Sigmoid colon (tissue), 7 donors: ENCODE measurements at places on chromosomes 5 and 9. TPM values are rescaled to one million over a fixed set of nuclear protein-coding genes. Genes with fewer than 3 reads are reported as not detected.

DNA sequence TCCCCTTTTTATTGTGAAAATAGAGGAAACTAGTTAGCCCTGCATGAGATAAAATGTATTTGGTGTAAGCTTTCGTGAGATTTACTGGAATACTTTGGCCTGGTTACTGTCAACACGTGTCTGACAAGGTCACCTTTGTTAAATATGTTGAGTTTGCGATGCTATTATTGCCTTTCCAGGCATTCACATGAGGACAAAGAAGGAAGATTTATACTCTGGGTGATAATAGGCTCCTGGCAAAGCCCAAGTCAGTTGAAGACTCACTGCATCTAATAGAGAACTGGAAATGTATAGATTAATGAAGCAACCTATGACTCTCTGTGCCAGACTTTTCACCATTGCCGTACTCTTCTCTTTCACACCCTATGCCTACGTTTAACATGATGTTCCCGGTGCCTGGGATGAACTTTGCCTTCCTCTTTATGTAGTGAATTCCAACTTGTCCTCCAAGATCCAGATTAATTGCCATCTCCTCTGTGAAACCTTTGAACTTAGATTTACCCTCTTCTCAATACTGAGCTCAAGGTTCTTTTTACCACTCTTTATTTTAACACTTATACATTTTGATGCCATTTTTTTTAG is 33.9 kb downstream of the ITGA2 start:
- H3K27me3 ChIP-seq: no peaks in the 10 kb centered on the region
- no peak overlapping the region for H3K27ac ChIP-seq
- no peaks in the 10 kb centered on the region for H3K36me3 ChIP-seq
- no peaks in the 10 kb centered on the region for H3K4me1 ChIP-seq
- DNase-seq: no peak

FBP2 gene
- total RNA-seq: not detected

DNA sequence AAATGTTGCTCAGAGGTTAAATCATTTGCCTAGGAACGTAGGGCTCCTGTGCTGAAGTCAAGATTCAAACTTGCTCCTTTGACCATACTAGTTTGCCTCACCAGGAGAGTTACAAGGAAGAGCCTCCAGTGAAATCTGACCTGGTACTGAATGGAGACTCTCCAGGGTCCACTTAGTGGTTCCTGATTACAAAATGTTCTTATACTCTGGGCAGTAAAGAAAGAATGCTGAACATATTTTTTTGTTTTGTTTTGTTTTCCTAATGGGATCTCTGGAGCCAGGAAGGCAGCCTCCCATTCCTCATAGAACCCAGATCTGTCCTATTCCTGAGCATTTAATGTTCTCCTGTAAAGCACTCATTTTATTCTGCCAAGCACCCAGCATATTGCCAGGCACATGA is 256.5 kb upstream of the CLINT1 start:
- H3K4me1 ChIP-seq: no peaks in the 10 kb centered on the region
- H3K4me3 ChIP-seq: no peak overlapping the region
- H3K27ac ChIP-seq: no peak overlapping the region
- no peak for DNase-seq

NUTM2G gene
- total RNA-seq: not detected

GRCh38 chr9:37925786-37926736 is 22.1 kb upstream of the SLC25A51 start:
- no peak overlapping the region for H3K27ac ChIP-seq
- H3K27me3 ChIP-seq: no peaks in the 10 kb centered on the region
- H3K4me3 ChIP-seq: no peak overlapping the region
- no peaks in the 10 kb centered on the region for H3K4me1 ChIP-seq

PCDHGB2 gene
- 11.6 TPM for total RNA-seq

MYMK gene
- total RNA-seq: not detected

CCDC180 gene
- total RNA-seq: 5.6 TPM

IL13 gene
- not detected for total RNA-seq

GRCh38 chr5:109365653-109366052 is 44.1 kb downstream of the PJA2 start:
- no peaks in the 10 kb centered on the region for H3K27me3 ChIP-seq
- peaks cover 56% of the 10 kb centered on the region for H3K36me3 ChIP-seq
- H3K4me1 ChIP-seq: peaks cover 13% of the 10 kb centered on the region
- H3K27ac ChIP-seq: no peak overlapping the region
- no peak for DNase-seq

CDC25C gene
- total RNA-seq: not detected

FBN2 gene
- 2.0 TPM for total RNA-seq

DNA sequence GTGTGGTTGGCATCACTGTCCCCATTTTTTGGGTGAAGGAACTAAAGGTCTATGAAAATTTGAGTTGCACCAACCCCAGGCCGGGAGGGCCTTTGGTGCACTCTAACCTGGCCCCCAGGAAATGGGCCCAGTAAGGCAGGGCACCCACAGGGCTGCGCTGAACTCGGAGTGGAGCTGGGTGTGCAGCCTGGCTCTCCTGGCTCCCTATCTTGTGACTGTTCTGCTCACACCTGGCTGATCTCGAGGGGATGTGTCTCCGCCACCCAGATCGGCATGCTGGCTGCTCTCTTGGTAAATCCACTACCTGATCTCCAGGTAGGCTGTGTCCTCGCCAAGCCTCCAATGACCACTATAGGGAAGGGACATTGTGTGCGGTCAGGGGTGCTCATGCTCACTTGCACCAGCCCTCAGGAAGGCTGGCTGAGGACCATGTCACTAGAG is 259.8 kb downstream of the NSG2 start:
- no peaks in the 10 kb centered on the region for H3K27me3 ChIP-seq
- H3K4me1 ChIP-seq: no peaks in the 10 kb centered on the region
- H3K4me3 ChIP-seq: no peak overlapping the region
- DNase-seq: no peak

- no peak overlapping the region for H3K4me3 ChIP-seq
- H3K27me3 ChIP-seq: no peaks in the 10 kb centered on the region
- H3K4me1 ChIP-seq: no peaks in the 10 kb centered on the region
- H3K36me3 ChIP-seq: no peaks in the 10 kb centered on the region
These were observed 652.3 kb downstream of the SLCO4C1 start for GRCh38 chr5:101643794-101644193.

- DNase-seq: no peak
- no peaks in the 10 kb centered on the region for H3K27me3 ChIP-seq
- H3K4me3 ChIP-seq: no peak overlapping the region
- H3K36me3 ChIP-seq: no peaks in the 10 kb centered on the region
- H3K27ac ChIP-seq: no peak overlapping the region
These were observed 393.3 kb downstream of the DMRT2 start for GRCh38 chr9:1443450-1443849.

- H3K27ac ChIP-seq: no peak overlapping the region
- H3K36me3 ChIP-seq: no peaks in the 10 kb centered on the region
- no peaks in the 10 kb centered on the region for H3K4me1 ChIP-seq
- no peak for DNase-seq
- H3K27me3 ChIP-seq: no peaks in the 10 kb centered on the region
These were observed 928.9 kb upstream of the CDH10 start for GRCh38 chr5:25573691-25574090.

DNA sequence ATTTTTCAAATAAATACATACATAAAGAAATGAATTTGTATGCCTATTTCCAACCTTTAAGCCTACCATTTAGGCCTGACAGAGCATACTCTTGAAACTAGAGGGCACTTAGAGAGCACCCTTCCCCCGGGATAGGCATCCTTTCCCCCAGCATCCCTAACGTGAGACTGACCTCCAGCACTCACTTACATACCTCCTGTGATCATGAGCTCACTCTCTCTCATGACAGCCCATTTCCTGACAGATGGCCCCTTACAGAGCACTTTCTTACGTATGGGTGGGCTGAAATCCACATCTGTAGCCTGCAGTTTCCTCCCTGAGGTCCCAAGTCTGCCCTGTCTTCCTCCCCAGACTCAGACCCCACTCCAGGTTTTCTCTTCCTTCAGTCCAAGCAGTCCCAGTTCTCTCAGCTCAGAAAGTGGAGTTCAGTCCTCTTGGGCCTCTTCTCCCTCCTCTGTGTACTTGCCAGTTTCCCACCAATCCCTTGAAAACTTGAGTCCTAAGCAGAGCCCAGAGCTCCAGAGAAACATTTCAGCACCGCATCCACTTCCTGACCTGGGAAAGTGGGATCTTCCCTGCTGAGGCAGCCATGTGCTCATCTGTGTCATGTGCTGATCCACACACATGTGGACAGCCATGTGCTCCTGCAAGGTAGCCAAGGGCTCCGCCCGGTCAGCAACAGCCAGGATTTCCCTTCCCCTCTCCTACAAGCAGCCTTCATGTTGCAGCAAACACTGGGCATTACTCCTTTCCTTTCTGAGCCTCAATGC is 2.2 kb upstream of the CDX1 start:
- peaks cover 25% of the 10 kb centered on the region for H3K27me3 ChIP-seq
- H3K4me1 ChIP-seq: no peaks in the 10 kb centered on the region
- no peaks in the 10 kb centered on the region for H3K36me3 ChIP-seq

- no peaks in the 10 kb centered on the region for H3K36me3 ChIP-seq
- no peak overlapping the region for H3K27ac ChIP-seq
- peaks cover 17% of the 10 kb centered on the region for H3K4me1 ChIP-seq
- H3K27me3 ChIP-seq: no peaks in the 10 kb centered on the region
- DNase-seq: no peak
- no peak overlapping the region for H3K4me3 ChIP-seq
These were observed 127.6 kb downstream of the GADD45G start for GRCh38 chr9:89732295-89732938.

GRCh38 chr5:176528301-176528700 is 8.9 kb downstream of the RNF44 start:
- no peak overlapping the region for H3K4me3 ChIP-seq
- no peak for DNase-seq
- no peak overlapping the region for H3K27ac ChIP-seq
- H3K36me3 ChIP-seq: peaks cover 46% of the 10 kb centered on the region

- no peak overlapping the region for H3K4me3 ChIP-seq
- peak overlapping the region; percentile 78 for H3K27ac ChIP-seq
- peaks cover 68% of the 10 kb centered on the region for H3K4me1 ChIP-seq
- H3K27me3 ChIP-seq: peaks cover 11% of the 10 kb centered on the region
- no peaks in the 10 kb centered on the region for H3K36me3 ChIP-seq
- DNase-seq: peak; percentile 84
These were observed 3.8 kb downstream of the ARSI start for GRCh38 chr5:150298701-150299451.

CTSV gene
- not detected for total RNA-seq

- H3K4me3 ChIP-seq: no peak overlapping the region
- H3K36me3 ChIP-seq: no peaks in the 10 kb centered on the region
- peaks cover 23% of the 10 kb centered on the region for H3K4me1 ChIP-seq
- no peak overlapping the region for H3K27ac ChIP-seq
These were observed 1.5 kb downstream of the SV2C start for GRCh38 chr5:76084496-76085242.

GRCh38 chr5:65925044-65925600 is 1.3 kb upstream of the ERBIN start:
- DNase-seq: peak; percentile 87
- H3K4me1 ChIP-seq: no peaks in the 10 kb centered on the region
- H3K4me3 ChIP-seq: peak overlapping the region; percentile 67
- peak overlapping the region; percentile 98 for H3K27ac ChIP-seq

ORM2 gene
- not detected for total RNA-seq

DNA sequence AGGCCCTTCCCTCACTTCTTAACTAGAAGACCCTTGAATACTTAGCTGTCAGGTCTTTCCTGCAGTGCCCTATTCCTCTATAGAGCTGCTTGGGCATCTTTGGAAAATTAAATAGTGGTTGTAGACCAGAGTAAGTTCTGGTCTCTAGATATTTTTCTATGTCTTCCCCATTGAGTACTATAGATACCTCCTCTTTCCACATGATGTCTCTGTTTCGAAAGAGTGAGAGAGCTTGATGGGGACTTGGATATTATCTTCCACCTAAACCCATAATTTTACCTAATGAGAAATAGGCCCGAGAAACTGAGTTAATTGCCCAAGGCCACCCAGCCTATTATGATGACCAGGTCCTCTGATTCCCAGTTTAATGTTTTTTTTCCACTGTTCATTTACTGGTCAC is 40.2 kb downstream of the SPEF2 start:
- H3K27ac ChIP-seq: no peak overlapping the region
- H3K36me3 ChIP-seq: no peaks in the 10 kb centered on the region
- DNase-seq: no peak

DNA sequence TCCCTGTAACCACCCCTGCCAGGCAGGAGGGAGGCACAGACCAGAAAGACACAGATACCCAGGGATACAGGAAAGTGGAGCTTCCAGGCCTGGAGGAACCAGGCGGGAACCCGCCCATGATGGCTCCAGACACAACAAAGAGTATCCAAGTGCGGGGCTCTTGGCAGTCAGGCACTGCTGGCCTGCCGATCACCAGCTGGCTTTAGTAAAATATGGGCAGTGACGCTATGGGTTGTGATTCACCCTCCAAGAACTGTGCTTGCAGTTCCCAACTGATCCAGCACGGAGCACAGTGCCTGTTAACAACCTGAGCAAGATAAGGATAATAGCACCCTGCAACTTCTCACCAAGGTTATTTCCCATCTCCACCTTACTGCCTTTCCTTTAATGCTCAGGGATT is 463.3 kb downstream of the IRX1 start:
- H3K4me3 ChIP-seq: no peak overlapping the region
- no peaks in the 10 kb centered on the region for H3K27me3 ChIP-seq
- no peak overlapping the region for H3K27ac ChIP-seq
- no peaks in the 10 kb centered on the region for H3K36me3 ChIP-seq
- no peaks in the 10 kb centered on the region for H3K4me1 ChIP-seq
- no peak for DNase-seq

DNA sequence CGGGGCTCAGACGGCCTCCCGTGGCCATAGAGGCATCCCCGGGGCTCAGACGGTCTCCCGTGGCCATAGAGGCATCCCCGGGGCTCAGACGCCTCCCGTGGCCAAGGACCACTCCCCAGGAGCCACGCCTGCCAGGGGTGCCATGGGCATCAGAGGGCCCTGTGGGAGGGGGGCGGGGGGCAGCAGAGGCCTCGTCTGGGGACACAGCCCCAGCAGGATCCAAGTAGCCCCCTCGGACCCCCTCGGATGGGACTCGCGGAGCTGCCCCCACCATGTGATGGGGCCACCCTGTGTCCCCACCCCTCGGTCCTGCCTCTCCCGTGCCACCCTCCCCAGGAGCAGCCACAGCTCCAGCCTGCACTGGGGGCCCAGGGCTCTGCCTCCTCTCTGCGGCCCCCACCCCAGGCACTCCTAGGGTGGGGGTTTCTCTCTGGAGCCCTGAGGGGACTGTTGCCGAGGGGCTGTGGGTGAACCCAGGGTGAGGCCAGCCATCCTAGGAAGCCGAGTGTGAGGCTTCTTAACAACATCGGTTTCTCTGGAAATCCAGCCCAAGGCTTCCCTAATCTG is 2.5 kb downstream of the ENTPD8 start:
- H3K27ac ChIP-seq: no peak overlapping the region
- no peak for DNase-seq
- H3K4me3 ChIP-seq: no peak overlapping the region
- no peaks in the 10 kb centered on the region for H3K36me3 ChIP-seq
- H3K4me1 ChIP-seq: peaks cover 18% of the 10 kb centered on the region

DNA sequence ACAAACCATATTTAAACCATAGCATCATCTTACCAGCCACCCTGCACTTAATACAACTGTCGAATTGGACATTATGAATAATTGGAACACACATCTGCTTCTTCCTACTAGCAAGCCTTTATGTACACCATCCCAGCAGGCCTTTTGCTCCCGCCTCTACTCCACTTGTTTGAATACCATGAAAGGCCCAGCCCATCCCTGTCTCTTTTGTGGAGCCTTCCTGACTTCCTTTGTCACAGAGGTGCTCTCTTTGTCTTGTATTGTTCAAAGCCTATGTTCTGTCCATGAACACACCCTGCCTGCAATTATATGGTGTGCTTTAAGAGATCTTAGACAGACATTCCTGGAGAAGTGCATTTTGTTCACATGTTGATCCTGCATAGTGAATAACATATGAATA is 465.7 kb downstream of the DIRAS2 start:
- DNase-seq: no peak
- no peak overlapping the region for H3K27ac ChIP-seq
- no peaks in the 10 kb centered on the region for H3K36me3 ChIP-seq
- H3K4me3 ChIP-seq: no peak overlapping the region
